Activated naive CD4-positive, alpha-beta T cell treated with anti-CD3 and anti-CD28 coated beads, Interleukin-2, amount 10 ng/mL, durations not matched to agents 5 hours and 36 hours (primary cell): ENCODE measurements at places on chromosomes 11 and 22. TPM values are rescaled to one million over a fixed set of nuclear protein-coding genes. Genes with fewer than 3 reads are reported as not detected.

ACRV1 gene
- total RNA-seq: not detected

CYTH4 gene
- 113 TPM for total RNA-seq

SCGB1A1 gene
- not detected for total RNA-seq

ANO5 gene
- not detected for total RNA-seq

SAA4 gene
- not detected for total RNA-seq

PKP3 gene
- not detected for total RNA-seq
